ENCODE measurements at places on chromosomes 6 and 20. TPM values are rescaled to one million over a fixed set of nuclear protein-coding genes. Genes with fewer than 3 reads are reported as not detected.

- DNase-seq: no peak
Measured at GRCh38 chr20:25476106-25477013, 68.9 kb downstream of the GINS1 start.

GRCh38 chr6:118984342-118984741, 49.4 kb upstream of the MCM9 start:
- DNase-seq: no peak

- DNase-seq: no peak
Measured at GRCh38 chr20:24547967-24548366, 78.5 kb downstream of the SYNDIG1 start.

GRCh38 chr6:70385901-70386300, 27.4 kb upstream of the FAM135A start:
- DNase-seq: no peak

- DNase-seq: no peak
Measured at GRCh38 chr6:38445925-38446324, 193.8 kb downstream of the BTBD9 start.

- DNase-seq: no peak
Measured at GRCh38 chr20:62671765-62672164, 29.5 kb downstream of the SLCO4A1 start.

DNA sequence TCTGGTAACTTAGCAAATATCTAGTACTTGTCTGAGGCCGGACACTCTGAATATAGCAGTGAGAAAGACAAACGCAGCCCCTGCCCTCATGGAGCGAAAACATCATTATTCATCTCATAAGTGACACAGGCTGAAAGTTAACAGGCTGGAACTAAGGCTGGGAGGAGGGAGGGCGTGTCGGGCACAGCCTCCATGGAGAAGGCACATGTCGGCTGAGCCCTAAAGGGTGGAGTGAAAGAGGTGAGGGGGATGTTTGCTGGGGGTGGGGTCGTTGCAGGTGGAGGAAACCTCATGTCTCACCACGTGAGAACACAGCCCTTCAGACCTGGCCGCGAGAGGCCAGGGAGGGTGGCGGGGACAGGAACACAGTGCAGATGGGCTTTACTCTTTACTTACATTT, 108.8 kb upstream of the FOXC1 start:
- DNase-seq: no peak

DNA sequence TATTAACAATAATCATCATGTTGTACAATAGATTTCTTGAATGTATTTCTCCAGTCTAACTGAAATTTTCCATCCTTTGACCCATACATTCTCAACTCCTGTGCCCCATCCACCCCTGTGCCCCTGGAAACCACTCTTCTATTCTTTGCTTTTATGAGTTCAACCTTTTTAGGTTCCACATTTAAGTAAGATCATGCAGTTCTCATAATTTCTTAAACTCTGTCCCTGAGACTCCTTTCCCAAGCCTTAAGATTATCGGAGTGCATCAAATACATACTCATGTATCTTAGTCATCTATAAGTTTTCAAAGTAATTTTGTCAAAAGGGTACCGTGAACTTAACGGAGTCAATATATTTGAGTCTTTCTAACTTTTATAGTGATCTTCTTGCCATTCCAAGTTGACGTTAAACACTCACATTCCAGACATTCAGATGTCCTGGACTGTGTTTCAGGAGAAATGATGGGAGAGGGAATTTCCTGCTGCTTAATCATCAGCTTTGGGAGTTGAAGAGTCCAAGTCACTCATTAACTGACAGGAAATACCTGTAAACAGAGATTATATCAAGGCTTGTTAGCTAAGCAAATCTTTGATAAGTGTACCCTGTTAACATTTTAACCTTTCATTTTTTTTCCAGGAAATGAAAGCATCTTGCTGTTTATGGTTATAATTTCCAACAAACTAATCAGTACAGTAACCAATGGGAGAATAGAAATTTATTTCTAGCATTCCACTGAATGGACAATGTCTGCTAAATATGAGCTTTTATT, 73.3 kb downstream of the ADGRG6 start:
- peak; percentile 13 for DNase-seq

GRCh38 chr6:4264601-4265000, 129.2 kb upstream of the ECI2 start:
- DNase-seq: no peak

GRCh38 chr20:37533154-37533715, 5.6 kb upstream of the BLCAP start:
- no peak for DNase-seq

GRCh38 chr6:124747349-124747748, 214.9 kb upstream of the RNF217 start:
- no peak for DNase-seq

DNA sequence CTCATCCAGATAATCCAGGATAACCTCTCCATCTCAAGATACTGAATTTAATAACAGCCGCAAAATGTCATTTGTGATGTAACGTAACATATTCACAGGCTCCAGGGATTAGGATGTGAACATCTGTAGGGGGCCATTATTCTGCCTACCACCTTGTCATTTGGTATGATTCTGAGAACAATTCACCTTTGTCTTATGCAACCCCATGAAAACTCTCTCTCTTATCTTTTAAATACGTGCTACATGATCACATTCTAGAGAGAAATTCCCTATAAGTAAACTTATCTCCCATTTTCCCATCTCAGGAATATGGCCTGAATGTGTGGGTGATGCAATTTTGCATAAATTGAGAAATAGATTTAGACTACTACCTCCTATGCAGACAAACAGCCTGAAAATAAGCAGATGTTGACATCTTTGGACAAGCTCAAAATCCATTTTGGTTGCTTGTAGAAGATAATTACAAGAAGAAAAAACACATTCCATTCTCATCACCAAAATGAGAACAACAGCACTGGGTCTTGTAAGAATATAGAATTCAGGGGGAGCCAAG, 255.4 kb upstream of the STXBP5 start:
- DNase-seq: no peak

GRCh38 chr20:44614525-44614924, 32.1 kb downstream of the PKIG start:
- no peak for DNase-seq

DNA sequence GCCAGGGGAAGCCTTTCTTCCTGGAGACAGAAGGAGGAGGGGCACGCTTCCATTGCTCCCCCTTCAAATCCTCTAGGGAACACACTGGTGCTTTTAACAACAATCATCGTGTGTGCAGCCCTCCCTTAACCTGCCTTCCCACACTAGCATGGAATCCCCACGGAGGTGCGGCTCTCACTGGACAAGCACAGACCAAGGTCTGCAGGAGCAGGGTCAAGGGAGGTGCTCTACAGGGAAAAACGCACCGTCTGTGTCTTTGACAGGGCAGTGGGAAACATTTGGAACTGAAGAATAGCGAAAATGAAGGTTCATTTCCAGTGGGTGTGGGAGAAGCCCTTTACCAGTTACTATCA, 527.1 kb downstream of the QKI start:
- DNase-seq: no peak

DNA sequence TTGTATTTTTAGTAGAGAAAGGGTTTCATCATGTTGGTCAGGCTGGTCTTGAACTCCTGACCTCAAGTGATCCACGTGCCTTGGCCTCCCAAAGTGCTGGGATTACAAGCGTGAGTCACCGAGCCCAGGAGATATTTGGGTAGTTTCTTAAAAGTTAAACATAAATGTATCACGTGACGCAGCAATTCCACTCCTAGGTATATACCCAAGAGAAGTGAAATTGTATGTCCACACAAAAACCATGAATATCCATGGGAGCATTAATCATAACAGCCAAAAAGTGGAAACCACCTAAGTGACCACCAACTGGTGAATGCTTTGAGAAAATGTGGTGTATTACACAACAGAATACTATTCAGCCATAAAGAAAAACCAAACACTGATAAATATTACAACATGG, 164.8 kb downstream of the MRPL14 start:
- no peak for DNase-seq

GRCh38 chr6:145813285-145814034, 1.1 kb downstream of the FBXO30 start:
- no peak for DNase-seq

GRCh38 chr6:39930540-39930939, 3.7 kb downstream of the MOCS1 start:
- DNase-seq: no peak

- DNase-seq: peak; percentile 43
Measured at GRCh38 chr20:29873946-29874345, 1383.5 kb upstream of the DEFB115 start.

DNA sequence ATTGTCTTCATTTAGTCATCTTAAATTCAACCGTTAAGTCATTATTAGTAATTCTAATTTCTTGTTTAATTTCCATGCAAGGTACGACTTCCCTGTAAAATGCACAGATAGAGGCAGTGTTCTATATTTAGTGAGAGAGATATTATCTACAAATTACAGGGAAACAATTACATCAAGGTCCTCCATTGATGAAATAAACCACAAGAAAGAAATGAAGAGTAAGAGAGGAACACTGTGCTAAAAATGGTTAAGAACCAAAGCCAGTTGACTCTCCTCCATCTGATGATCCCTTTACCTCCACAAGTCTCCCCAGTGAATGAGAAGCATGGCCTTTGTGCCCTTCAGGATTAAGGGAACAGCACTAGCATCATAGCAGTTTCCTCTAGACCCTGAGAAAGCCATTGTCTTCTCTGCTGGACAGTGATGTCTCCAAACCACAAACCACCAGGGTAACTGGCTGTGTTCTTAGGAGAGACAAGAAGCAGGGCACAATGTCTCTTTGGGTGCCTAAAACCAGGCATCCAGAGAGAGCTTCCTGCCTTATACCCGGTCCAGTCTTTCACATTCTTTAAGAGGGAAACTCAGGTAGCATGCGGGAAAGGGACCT, 38.1 kb downstream of the IRF4 start:
- no peak for DNase-seq

DNA sequence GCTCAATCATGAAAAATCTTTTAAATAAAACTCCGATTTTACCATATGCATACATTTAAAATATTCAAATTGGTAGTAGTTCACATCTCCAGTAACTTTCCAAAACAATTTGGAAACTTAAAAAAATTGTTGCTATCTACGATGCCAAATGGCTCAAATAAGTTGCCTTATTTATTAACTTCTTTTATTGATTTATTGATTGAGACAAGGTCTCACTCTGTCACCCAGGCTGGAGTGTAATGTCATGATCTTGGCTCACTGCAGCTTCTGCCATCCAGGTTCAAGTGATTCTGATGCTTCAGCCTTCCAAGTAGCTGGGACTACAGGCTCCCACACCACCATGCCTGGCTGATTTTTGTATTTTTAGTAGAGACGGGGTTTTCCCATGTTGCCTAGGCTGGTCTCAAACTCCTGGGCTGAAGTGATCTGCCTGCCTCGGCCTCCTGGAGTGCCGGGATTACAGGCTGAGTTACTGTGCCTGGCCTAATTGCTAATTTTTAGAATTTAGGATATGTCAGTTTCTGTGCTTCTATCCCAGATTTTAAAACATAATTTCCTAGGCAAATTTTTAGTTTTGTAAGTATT, 12.9 kb downstream of the NKX2-4 start:
- no peak for DNase-seq

DNA sequence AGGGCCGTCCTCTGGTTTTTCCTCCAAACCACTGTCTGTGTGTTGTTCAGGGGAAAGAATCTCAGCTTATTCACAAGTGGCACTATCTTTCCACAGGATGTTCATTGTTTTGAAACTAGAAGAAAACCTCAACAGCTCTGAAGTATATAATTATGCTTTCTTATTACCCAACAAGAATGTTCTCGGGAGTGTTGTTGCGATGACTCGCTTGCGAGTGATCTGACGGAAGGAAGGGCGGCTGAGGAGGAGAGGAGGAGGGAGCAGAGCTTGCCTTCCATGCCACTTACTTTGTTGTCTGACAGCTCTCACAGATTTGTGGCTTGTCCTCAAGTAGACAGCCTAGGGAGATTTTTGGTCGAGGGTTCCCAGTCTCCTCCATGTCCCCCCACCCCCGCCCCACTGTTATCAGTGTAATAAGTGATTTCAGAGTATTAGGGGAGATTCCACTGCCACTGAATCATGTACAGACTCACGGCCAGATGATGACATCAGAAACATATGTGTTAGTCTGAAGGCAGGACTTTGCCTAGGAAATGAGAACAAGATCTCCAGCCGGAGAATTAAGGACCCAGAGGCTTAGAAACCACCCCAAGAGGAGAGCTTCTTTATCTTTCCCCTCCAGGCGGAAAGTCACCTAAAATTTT, 80.7 kb upstream of the CCN6 start:
- peak; percentile 28 for DNase-seq

- DNase-seq: no peak
Measured at GRCh38 chr6:44291841-44292240, 21.3 kb downstream of the AARS2 start.

GRCh38 chr6:10837995-10838793, at the start of gene MAK:
Gene MAK, minus strand, starts transcription at chr6:10838539. Its CDS starts 7,891 bp downstream, at chr6:10830648.
- DNase-seq: peak; percentile 84

- no peak for DNase-seq
Measured at GRCh38 chr6:47106216-47106615, 64.1 kb upstream of the ADGRF1 start.

DNA sequence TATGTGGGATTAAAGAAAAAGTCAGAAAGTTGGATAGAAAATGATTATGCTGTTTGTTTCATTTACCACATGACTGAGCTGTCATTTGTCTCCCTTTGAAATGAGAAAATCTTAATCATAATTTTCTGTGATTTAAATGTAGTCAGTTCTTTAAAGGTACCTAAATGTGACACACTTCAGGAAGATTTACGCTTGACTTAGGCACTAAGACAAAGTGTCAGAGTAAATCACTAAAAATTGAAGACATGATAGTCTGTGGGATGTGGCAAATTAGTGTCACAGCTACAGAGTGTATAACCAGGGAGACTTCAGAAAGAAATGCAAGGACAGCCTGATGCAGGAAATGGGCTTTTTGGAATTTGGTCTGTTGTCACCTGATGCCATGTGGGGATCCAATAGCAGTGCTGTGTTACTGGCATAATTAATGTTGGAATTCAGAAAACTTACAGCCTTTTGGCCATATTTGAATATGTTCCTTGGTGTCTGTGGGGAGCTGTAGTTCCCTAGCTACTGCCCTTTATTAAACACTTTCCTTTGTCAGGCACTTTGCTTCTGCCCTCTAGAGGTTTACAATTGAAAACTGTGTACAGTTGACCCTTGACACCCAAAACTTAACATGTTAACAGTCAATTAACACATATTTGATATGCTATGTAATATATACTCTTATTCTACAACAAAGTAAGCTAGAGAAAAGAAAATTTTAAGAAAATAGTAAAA, 493.8 kb downstream of the UTRN start:
- no peak for DNase-seq

GRCh38 chr6:53808302-53808881, 13.6 kb downstream of the LRRC1 start:
- DNase-seq: no peak

GRCh38 chr20:44646641-44647274, 4.7 kb downstream of the ADA start:
- DNase-seq: no peak

The NXT1 gene
- total RNA-seq: 10.5 TPM

The TRIM15 gene
- total RNA-seq: 19.6 TPM

The LY86 gene
- 7.0 TPM for total RNA-seq

The BTNL2 gene
- not detected for total RNA-seq

The PNPLA1 gene
- total RNA-seq: 0.14 TPM

The SAPCD1 gene
- 2.7 TPM for total RNA-seq

The BMP6 gene
- 7.3 TPM for total RNA-seq

The PNLDC1 gene
- 0.23 TPM for total RNA-seq

The C6orf132 gene
- total RNA-seq: 41.2 TPM

The GSTA1 gene
- total RNA-seq: 382 TPM

The PPP1R3G gene
- 2.8 TPM for total RNA-seq

The ZNF311 gene
- total RNA-seq: 2.8 TPM

The ANGPT4 gene
- 0.20 TPM for total RNA-seq

The ARMC12 gene
- total RNA-seq: 1.1 TPM

Measured in mucosa of gallbladder (tissue), 1 donor.